ENCODE measurements at places on chromosomes 4 and X.
A peak's percentile ranks its signal among the peaks of the same experiment; 100 is the strongest.

DNA sequence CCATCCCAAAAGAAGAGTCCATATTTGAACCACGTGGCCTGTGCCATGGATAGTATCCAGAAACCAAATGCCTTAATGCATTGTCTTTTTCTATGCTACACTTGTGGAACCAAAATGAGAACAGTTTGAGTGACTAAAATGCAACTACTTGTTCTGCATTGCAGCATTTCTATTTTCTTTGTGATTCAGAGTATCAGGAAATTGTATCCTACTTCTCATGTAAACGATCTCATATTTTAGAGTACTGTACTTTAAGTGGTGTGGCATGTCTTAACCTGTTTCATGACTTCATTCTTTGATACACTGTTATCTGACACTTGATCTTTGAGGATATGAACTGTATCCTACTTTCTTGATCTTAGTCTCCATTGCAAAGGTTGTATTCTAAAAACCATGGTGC, 167.2 kb upstream of the WDR1 start:
- no peak for DNase-seq

GRCh38 chrX:86407371-86407770, 259.1 kb downstream of the DACH2 start:
- no peak for DNase-seq

- DNase-seq: peak; percentile 73
These were observed 62.6 kb upstream of the ALB start for GRCh38 chr4:73341454-73341853.

DNA sequence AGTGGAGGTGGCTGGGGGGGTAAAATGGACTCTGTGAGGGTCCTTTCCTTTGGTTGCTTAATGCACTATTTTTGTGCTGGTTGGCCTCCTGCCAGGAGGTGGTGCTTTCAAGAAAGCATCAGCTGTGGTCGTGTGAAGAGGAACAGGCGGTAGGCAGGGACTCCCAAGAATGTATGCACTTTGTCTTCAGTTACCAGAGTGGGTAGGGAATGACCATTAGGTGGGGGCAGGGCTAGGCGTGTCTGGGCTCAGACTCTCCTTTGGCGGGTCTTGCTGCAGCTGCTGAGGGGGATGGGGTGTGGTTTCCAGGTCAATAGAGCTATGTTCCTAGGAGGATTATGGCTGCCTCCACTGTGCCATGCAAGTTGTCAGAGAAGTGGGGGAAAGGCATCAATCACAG, 509.0 kb downstream of the PCDH19 start:
- DNase-seq: no peak

DNA sequence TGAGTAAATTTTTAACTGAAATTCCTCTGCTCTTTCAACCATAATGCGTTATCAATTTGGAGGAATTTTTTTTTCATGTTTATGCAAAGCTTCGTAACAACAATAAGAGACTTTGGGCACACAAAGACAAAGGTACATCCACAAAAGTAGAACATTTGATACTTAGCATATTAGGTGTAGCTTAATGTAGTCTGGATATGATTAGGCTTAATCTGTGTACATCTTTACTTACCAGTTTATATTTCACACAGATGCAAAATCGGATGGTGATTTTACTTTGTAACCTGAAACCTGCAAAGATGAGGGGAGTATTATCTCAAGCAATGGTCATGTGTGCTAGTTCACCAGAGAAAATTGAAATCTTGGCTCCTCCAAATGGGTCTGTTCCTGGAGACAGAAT, 20.3 kb downstream of the AIMP1 start:
- no peak for DNase-seq

- no peak for DNase-seq
These were observed 161.6 kb downstream of the AFF2 start for GRCh38 chrX:148662014-148662413.

- DNase-seq: no peak
These were observed 176.4 kb upstream of the JADE1 start for GRCh38 chr4:128633067-128633466.

DNA sequence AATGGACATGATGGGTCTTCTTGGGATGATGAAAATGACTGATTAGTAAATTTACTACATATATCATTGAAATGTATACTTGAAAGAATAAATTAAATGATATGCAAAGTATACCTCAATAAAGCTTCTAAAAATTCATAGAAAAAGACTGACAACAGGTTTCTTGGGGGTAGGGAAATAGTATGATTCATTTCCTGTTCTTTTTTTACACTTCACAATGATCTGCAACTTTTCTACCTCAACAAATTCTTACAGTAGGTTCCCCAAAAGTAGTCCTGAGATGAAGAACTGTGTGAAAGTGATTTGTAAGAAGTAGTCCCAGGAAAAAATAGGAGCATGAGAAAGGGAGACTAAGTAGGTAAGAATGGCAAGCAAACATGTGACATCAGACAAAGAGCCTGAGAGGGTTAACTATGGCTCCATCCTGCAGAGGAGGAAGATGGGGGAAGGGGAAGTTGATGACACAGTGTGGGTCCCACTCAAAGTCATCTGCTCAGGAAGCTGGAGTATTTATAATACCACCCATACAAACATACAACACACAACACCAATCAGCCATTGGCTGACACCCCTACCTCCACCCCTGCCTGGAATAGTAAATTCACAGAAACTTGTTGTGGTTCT, 73.9 kb downstream of the ARHGAP6 start:
- no peak for DNase-seq

DNA sequence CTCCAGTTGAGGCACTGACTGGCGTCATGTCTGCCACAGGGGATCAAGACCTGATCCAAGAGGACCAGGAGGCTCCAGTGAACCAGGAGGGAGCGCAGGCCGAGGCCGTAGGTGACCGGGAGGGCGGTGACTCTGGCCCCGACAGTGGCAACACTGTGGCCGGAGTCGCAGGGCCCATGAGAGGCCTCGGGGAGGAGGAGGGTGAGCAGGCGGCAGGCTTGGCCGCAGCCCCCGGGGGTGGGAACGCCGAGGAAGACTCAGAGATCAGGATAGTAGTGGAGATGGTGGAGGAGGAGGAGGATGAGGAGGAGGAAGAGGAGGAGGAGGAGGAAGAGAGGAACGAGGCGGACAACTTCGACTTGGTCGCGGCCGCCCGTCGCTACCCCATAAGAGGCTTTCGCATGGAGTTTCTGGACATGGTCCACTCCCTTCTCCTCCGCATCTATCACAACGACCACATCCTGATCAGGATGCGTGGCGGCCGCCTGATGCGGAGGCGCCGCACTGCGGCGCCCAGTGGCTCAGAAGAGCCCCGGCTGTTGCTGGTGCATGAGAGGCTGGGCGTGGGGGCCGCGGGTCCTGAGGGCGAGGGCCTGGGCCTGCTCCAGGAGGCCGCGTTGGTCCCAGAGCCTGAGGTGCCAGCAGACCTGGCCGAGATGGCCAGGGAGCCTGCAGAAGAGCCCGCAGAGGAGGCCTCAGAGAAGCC, 560 bp downstream of the CT47C1 start:
- no peak for DNase-seq

DNA sequence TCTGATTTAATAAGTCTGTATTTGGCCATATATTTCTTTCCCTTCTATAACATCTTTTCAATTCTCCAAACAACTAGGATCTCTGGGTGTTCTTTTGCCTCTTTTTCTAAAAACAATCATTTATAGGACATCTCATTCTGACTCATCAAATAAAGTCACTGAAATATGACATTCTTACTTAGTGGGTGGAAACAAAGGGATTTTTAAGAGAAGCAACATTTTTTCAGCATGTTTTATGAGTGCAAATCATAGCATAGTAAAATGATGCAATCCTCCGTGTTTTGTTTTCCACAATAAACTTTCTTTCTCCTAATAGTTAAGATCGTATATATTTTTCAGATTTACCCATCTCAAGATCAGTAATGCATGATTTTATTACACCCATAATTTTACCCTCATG, 179.8 kb downstream of the SPCS3 start:
- DNase-seq: no peak

DNA sequence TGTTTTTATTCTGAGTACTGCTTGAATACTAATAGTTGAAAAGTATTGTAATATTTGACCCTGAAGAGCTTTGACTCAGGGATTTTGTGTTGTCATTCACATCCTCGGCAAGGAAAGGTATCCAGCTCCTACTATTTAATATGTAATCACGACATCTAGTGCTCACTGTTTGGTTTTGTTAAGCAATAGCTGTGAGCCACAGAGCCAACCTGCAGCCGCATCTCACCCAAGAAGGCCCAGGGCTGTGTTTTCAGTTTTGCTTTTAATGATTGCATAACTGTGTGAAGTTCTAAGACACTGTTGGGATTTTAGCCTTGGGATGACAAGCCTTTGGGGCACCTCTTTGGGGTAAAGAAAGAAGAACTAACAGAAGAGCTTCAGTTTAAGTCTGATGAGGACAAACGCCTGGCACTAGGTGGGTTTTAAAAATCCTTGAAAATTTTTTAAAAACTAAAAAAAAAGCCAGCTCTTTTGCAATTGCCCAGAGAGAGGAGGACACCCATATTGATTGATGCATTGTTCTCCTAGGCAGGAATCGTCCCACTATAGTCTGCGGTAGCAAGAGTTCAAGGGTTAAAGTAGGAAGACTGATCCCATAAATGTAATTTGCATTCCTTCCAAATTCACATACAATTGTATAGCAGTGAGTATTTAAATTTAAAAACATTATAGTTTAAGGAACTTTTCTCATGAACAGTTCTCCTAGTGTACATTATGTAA, 157.8 kb downstream of the RELL1 start:
- DNase-seq: peak; percentile 24

DNA sequence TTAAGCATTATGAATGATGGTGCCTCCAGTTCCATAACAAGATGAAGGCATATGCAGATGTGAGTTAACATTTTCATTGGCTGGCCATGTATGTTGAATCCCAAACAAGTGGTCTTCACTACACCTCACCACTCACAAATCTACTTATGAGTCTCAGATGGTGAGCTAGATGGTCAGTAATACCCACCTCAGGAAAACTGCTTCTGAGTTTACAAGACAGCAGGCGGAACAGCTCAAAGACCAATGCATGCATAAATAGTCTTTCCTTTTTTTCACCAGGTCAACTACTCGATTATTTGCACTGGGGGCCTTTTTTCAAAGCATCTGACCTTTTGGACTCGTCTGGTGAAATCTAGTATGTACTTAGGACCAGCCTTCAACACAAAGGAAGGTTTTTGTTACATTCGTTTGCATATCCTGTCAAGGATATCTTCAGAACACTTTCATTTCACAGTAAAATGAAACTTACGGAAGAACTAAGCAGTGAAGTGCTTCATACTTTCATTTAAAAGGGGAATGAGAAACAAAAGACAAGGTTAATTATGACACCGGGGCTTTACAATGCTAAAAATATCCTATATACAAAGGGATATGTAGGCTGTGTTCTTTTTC, 23.1 kb upstream of the TLR7 start:
- no peak for DNase-seq

DNA sequence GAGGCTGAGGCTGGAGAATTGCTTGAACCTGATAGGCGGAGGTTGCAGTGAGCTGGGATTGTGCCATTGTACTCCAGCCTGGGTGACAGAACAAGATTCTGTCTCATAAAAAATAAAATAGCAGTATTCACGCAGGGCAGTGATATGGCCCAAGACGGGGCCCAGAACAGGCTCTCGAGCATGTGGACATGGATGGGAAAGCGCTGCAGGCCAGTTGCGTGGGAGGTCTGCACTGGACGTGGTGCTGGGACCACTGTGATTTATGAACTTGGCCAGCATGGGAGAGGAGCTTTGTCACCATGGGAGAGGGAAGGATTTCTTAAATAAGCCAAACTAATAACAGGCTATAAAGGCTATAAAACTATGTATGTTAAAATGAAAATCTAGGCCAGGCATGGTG, 51.6 kb downstream of the NSD2 start:
- DNase-seq: no peak

GRCh38 chr4:181822005-181822375, 421.2 kb upstream of the TENM3 start:
- no peak for DNase-seq

Measured in T47D (cell line).